ENCODE measurements at places on chromosomes 6 and 20.
A peak's percentile ranks its signal among the peaks of the same experiment; 100 is the strongest.

DNA sequence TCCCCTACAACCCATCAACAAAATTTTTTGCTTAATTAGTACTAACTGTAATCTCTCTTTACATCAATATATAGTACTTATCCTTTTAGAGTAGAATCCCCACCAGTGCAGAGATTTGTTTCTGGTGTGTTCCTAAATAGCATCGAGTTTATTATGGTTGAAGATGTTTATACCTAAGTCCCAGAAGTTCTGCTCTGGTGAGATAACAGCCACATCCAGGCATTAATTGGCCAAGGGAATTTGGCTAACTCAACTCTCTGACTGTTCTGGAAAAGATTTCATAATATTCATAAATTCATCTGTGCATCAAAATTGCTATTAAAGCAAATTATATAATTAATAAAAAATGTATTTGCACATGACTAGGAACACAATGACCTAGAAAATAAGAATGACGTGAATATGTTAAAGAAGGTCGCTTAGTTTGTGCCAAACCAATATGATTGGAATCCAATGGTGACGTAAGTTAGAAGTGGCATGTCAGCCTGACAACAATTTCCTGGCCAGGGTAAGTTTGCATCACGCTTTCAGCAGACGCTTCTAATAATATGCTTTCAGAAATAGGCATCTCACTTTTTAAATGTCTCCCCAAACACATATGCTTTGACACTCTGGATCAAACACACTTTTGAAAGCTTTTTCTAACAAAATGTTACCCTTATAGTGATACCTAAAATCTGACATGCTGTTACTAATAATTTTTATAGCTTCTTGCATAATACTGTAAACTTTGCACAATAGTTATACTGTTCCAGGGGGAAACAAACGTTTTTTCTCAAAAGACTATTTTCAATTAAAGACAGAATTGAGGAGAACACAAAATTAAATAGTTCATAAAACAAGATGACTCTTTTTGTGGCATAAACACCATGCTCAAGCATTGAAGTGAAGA is 236.7 kb downstream of the TENT5A start:
- DNase-seq: peak; percentile 46

GRCh38 chr6:31467151-31467550 is 30.8 kb upstream of the MICB start:
- no peak for DNase-seq

DNA sequence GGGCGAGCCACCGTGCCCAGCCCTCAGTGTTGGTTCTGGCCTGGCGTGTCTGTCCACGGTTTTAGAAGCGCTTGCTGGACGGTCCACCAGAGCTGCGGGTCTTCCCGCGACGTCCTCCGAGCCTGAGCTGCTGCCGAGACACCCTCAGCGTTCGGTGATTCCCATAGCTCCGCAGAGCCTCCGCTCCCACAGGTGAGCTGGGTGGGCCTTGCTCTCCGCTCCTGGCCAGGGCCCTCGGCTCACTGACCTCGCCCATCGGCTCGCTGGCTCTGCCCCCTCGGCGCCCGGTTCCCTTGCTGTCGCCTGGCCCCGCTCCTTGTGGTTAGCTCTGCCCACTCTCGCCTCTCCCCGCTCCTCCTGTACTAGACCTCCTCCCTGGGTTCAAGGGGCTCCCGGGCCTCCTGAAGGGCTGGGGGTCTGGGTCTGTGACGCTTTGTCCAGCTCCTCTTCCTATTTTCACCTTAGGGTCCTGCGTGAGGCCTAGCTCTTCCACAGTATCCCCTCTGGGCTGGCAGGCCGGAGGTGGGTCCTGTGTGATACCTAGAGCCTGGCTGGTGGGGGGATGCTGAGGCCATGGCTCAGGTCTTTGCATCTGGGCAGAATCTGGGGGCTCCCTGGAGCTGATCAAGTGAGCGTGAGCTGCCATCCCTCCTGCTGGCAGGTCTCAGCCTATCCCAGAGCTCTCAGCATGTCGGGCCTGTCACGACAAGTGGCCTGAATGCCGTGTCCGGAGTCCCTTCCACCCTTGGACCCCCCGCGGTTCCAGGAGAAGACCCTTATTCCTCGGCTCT is 5.0 kb upstream of the COX4I2 start:
- no peak for DNase-seq

DNA sequence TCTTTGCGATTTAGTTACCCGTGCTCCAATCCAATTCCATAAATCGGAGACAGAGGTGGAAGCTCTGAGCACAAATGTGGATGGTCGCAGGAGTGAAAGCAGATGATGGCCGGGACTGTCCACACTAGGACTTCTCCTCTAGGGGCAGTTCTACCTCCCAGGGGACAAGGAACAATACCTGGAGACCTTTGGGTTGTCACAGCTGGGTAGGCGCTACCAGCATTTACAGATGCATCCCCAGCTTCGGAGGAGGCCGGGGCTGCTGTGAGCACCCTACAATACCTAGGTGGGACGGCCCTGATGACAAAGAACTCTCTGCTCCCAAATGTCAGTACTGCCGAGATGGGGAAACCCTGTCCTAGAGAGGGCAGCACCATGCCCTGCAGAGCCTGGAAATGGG is 195.9 kb upstream of the CDH4 start:
- no peak for DNase-seq

DNA sequence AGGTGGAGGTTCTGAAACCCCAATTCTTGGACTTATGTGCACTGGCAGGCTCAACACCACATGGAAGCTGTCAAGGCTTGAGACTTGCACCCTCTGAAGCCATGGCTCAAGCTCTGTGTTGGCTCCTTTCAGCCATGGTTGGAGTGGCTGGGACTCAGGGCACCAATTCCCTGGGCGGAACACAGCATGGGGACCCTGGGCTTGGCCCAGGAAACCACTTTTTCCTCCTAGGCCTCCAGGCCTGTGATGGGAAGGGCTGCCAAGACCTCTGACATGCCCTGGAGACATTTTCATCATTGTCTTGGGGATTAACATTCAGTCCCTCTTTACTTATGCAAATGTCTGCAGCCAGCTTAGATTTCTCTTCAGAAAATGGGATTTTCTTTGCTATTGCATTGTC is 26.2 kb upstream of the CLDN20 start:
- no peak for DNase-seq

DNA sequence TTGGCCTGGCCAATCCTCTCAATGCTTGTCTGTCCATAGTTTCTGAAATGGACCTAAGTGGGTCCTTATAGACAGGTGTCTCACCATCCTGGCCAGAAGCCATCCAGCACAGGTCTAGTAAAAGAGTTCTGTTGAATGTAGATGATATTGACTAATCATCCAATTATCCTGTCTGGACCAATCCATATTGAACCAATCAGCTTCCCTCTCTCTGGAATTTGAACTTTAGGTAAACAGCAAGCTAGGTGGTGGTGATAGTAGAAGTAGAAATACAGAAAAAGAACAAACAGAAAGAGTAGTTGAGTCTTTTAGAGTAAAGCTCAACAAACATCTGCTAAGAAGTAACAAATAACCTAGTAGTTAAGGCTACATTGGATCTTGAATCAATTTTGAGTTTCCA is 9.5 kb upstream of the PNRC1 start:
- DNase-seq: no peak

Measured in fibroblast of skin of back (primary cell).